Thyroid gland (tissue), 4 donors: ENCODE measurements at places on chromosomes 1 and 21.
A peak's percentile ranks its signal among the peaks of the same experiment; 100 is the strongest.

DNA sequence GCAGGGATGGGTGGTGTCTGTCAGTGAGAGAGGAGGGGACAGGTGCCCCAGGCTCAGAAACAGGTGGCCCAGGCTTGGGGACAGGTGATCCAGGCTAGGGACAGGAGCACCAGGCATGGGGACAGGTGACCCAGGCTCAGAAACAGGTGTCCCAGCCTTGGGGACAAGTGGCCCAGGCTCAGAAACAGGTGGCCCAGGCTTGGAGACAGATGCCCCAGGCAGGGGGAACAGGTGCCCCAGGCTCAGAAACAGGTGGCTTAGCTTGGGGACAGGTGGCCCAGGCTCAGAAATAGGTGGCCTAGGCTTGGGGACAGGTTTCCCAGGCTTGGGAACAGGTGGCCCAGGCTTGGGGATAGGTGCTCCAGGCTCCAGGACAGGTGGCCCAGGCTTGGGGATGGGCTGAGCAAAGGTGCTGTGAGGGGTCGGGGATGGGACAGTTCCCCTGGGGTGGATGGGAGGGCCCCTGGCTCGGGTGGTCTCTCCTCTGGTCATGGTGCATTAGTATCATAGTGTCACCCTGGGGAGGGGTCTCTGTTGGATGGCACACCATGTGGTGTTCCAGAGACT lies 87.7 kb upstream of the C1orf174 start:
- DNase-seq: no peak

- DNase-seq: no peak
Measured at GRCh38 chr1:110816945-110817344, 56.0 kb upstream of the CD53 start.

- peak; percentile 39 for DNase-seq
Measured at GRCh38 chr1:78045926-78046778, at the start of gene GIPC2. TSS of gene GIPC2 (plus strand) at chr1:78045966. CDS start at chr1:78046095, 129 bp downstream.

DNA sequence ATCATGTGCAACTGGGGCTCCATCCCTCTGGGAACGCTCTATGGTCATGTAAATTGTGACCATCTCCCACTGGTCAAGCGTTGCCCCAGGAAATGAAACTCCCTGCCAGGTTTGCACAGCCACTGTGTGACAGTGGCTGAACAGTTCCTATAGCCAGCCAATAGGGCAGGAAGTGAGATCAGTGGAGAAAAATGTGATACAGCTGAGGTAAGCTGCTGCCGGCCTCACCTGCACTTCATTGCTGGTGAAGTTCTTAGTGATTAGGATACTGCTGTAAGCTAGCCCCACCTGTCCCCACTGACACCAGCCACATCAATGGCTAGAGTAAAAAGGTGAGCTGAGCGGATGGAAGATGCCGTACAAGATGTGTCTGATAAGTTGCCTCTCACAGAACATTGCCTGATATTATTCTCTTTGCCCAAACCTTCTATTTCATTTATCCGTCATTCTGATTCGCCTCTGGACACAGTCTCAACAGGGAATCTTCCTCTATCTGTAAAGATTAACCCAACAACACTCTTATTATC lies 38.4 kb upstream of the CDC42BPA start:
- DNase-seq: no peak

- peak; percentile 29 for DNase-seq
Measured at GRCh38 chr1:208988811-208989222, 594.7 kb upstream of the CAMK1G start.

DNA sequence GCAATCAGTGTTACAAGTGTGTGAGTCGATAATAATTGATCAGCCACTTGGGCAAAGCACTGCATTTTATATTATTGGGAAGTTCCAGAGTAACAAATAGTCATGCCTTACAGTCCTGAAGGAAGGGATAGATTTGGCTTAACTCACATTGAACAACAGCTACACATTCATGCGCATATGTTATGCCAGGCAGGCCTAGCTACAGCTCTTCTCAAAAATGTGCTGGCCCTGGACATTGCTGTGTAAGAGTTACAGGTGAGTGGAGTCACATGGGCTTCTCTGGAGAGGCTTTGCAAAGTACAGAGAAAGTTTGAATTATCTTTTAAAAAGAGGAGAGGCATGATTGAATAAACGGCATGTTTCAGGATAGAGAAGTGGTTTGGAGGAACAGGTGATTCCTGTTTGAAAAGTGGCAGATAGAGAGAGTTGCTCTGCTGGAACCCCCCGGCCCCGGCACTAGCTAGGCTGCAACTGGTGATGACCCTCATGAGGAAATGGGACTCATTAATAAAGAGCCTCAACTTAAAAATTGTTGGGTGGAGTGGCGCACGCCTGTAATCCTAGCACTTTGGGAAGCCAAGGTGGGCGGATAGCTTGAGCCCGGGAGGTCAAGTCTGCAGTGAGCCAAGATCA lies 200.6 kb downstream of the CRB1 start:
- peak; percentile 72 for DNase-seq

DNA sequence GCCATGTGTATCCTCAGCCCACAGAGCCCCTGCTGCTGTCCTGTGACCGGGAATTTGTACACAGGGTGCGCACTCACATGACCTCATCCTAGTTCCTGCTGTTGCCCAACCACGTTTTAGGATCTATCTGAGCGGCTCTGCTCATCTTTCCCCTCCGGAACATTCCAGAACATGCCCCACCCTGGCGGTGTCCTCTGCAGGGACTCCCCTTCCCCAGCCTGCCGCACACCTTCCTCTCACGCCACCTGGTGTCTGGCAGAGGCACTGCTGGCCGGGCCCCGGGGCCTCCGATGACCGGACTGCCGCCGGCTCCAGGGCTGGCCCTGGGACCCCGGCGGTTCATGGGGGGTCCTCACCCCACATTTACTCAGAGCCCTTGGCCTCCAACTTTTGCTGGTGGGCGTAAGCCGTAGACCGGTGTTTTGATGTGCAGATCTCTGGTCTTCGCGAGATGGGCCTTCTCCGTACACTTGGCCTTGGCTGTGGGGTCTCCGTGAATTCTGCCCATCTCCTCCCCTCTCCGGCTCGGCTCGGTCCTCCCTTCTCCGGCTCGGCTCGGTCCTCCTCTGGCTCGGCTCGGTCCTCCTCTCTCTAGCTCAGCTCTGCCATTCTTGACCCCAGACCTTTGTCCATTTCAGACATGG lies 29.5 kb downstream of the ARHGEF16 start:
- peak; percentile 44 for DNase-seq

DNA sequence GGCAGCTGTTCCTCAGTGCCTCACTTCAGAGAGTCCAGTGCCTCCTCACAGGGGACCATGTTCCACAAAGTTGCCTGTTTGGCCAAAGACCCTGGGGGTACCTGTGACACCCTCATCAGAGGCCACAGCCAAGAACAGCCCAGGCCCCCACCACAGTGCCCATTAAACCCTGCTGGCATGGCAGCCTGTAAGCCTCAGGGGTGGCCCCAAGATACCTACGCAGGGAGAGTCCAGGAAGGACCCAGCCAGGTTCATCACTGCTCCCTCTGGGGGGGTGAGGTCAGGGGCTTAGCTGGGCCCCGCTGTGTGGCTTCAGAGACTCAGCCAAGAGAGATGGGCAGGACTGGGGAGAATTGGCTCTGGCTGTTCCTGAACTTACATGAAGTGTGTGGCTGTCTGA lies 19.1 kb upstream of the PRDM16 start:
- DNase-seq: no peak

DNA sequence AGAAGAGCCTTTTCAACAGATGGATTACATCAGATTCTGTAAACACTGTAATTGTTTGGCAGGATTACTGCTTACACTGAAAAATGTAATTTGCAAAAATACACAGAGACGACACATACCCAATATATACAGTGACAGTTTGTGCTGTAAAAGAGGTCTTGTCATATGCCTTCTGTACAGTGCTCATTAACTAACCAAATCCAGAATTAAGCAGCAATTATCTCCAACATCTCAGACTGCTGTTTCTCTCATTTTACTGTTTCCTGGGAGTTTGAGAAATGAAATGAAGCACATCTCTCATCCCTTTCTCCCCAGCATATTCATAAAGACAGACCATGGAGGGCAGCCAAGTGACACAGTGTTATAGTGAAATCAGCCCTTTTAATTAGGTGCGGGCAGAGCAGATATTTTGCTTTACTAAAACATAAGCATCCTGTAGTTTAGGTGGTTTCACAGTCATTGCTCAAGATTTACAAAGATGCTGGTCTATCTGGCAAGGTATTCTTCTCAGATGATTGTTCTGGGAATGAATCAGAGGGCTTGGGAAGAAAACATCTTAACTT lies 618.4 kb upstream of the USP24 start:
- DNase-seq: no peak
